SK-N-DZ (cell line): ENCODE measurements at places on chromosomes 3 and 15.

GRCh38 chr3:48952510-48953118 is 34.0 kb downstream of the ARIH2 start:
- DNase-seq, result peak; percentile 3

GRCh38 chr3:101992863-101993262 is 143.5 kb downstream of the NFKBIZ start:
- no peak for DNase-seq

GRCh38 chr3:25151281-25151902 is 276.7 kb upstream of the RARB start:
- DNase-seq, result peak; percentile 18

DNA sequence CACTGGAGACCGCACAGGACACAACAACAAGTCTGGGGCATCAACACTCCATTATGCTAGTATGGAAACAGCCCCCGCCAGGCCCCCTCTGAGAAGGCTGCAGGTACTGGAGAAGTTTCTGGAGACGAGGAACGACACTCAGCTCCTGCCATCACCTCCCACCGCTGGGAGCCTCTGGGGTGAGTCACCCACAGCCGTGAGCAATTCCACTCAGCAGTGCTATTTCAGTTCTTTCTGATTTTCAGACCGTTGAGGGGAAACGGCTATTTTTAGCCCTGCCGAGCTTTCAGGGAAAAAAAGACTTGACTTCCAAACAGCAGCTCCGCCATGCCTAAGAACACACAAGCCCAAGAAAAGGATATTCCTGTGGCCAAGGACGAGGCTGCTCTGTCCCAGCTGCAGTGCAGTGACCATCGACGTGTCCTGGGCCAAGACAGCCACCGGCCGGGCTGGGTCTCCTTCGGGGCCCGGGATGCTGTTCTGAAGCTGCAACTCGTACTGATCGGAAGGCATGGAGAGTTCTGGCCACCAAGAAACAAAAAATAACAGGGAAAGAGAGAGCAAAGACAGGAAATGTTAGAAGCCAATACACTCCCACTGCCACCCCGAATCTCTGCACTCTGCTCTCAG is 40.8 kb downstream of the NUP210 start:
- DNase-seq, result no peak

GRCh38 chr3:17579289-17580031 is 163.0 kb downstream of the TBC1D5 start:
- DNase-seq, result no peak
